Posterior cingulate gyrus (tissue), 11 donors: ENCODE measurements at places on chromosomes 11 and 22.

DNA sequence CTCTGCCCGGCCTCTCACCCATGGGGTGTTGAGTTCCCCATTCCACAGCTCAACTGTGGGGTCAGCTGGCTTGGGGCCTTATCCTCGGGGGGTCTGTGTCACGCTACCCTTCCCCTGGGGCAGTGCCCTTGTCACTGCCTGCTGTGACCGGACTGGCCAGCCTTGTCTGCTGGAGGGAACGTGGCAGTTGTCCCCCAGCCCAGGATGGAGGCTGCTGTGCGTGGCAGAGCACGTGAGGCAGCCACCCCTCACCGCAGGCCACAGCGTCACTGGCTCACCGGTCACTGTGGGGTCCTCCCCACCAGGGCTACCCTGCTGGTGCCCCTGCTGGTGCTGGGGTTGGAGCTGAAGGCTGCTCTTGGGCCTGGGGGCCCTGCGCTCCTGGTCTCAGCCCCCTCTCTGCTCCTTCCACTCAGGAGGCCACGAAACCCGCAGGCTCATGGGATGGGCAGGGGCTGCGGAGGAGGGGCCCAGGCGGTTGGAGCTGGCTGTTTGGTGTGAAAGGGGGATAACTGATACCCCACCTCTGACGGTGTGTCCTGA is 13.4 kb downstream of the BRSK2 start:
- peak; percentile 75 for DNase-seq

GRCh38 chr22:46676881-46677280 is 56.7 kb downstream of the GRAMD4 start:
- DNase-seq = no peak

DNA sequence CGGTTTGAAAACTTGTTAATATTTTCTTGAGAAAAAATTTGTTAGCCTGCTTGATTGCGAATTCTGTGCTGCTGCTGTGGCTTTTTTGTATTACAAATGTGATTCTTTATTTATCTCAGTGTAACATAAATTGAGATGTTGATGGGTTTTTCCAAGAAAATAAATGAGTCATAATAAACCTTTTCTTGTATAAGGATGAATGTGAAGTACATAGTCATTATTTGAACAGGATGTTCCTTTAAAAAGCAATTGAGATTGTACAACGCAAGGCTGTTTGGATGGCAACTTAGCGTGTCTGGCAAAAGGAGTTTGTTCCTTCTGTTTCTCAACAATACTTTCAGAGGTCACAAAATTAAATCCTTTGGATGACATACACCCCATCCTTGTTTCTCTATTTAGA is 24.6 kb upstream of the CARD18 start:
- DNase-seq = no peak

DNA sequence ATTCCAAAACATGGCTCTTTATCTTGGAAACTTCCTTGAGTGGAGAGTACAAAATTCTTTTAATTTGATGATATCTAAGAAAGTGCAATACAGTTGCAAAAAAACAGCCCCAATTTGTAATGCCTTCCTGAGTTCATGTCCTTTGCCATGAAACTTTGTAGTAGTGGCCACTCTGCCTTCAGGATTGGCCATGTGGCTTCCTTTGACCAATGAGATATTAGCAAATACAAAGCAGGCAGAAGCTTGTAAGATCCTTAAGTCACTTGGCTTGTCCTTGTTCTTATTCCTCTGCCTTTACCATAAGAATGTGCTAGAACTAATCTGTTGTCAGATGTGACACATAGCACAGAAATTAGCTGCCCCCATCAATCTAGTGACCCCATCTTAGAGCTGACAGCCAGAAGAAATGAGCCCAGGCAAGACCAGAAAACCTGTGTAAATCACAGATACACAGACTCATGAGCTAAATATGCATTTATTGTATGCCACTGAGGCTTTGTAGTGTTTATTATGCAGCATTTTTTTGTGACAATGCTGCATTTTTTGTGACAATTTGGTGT is 29.8 kb upstream of the BLID start:
- no peak for DNase-seq

DNA sequence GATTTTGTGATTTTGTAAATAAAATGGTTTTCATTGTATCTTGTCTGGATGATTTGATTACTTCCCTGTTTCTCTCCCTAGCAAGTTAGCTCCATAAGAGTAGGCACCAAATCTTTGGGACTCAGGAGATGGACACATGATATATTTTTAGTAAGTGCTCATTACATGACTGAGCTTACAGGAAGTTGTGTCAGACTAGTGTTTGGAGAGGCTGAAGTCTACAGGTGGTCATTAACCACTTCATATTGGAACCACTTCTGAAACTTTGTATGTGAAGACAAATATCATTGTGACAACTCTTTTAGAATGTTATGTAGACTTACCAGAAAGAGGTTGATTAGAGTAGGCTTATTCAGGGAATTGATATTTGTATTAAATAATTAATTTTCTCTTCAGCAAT is 19.1 kb downstream of the ARHGAP42 start:
- no peak for DNase-seq

- no peak for DNase-seq
These were observed 113.8 kb upstream of the NARS2 start for GRCh38 chr11:78688460-78688859.

DNA sequence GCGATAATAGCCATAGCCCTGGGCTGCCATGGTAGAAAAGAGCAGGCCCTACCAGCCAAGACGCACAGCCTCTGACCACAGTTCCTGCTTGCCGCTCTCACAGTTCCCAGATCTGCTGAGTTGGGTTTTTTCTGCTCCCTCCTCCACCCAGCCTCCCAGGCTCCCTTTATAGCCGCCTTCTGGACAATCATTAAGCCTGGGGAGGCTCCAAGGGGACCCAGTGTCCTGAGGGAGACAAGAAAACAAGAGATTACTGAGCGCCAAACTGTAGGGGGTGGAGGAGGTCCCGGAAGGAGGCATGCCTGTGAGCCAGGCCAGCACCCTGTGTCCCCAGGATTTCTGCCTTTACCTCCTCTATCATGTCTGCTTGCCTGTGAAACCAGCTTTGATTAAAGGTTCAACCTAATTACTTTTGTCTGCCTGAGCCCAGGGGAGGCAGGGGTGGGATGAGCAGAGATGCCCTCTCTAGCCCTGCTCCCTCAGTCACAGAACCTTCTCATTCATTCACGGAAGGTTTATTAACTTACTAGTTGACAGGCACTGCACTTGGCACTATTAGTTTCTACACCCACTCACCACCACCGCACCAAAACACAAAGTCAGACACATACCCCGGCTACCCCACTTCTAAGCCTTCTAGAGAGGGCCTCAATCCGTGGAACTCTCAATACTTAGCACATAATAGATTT is 1.2 kb downstream of the SLC37A4 start:
- DNase-seq = no peak

GRCh38 chr11:66632952-66633351 is 5.6 kb upstream of the RBM4 start:
- DNase-seq = no peak

DNA sequence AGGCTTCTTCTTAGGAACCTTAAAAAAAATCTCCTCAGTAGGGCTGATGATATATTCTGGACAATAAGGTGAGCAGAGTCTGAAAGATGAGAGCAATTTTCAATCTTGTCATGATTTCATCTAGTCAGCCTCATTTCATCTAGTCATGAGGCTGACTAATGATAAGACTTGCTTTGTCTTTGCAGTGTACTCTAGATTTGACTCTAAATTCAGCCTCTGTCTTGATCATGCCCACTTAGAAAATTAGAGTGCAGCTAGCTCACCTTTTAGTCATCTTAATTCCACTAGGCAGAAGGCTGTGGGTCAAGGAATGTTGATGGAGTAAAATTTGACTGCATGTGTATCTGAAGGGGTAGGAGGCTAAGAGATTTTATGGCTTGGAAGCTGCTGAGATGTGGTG is 5.5 kb downstream of the EHF start:
- no peak for DNase-seq

DNA sequence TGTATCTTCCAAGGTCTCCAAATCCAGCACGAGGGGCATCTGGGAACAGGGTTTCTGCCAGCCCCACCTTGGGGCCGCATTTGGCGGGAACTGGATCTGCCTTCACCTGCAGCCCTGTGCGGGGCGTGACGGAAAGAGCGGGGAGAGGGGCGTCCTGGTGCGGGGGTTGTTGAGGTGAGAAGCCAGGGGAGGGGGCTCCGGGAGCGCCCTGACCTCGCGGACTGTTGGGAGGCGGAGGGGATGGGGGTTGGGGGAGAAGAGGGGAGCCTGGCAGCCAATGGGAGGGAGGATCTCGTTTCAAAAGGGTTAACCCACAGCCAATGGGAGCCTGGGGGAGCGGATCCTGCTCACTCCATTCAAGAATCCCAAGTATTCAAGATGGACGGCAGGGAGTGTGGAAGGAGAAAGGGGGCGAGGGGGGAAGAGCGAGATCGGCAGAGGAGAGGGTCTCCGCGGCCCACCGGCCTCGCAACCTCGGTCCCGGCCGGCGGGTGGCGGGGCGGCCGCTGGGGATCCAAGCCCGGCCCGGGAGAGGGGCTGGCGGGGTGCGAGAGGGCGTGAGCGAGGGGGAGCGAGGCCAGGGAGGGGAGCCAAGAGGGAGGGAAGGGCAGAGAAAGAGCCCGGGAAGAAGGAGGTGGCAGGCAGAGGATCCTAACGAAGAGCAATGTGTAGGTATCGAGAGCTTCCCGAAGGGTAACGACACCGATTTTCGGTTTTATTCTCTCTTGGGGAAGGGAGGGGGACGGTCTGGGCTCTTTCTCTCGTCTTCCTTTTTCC is 11.5 kb downstream of the YPEL4 start:
- DNase-seq = peak; percentile 95

GRCh38 chr22:50267591-50268390 is 2.4 kb downstream of the MAPK11 start:
- peak; percentile 58 for DNase-seq

GRCh38 chr22:44026630-44027511 is 2.8 kb downstream of the PARVB start:
- peak; percentile 83 for DNase-seq

GRCh38 chr11:65796726-65797601 is 10.1 kb downstream of the OVOL1 start:
- no peak for DNase-seq

DNA sequence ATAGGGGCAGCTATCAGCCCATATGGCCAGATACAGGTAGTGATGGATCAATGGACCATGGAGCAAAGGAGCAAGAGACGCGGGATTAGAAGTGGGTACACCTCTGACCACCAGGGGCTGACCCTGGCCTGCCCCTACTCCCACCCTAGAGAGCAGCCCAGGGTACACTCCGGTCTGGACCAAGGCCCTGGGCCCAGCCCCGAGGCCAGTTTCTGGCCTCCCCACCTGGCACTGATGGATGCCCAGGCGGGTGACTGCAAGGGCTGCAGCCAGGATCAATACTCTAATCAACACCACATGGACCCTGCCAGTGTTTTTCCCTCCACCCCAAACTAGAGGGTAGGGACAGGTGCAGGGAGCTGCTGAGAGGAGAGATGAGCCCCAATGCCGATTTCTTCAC is 74.1 kb upstream of the NECTIN1 start:
- no peak for DNase-seq

- no peak for DNase-seq
These were observed 79.5 kb upstream of the CRYBB3 start for GRCh38 chr22:25120093-25120561.

DNA sequence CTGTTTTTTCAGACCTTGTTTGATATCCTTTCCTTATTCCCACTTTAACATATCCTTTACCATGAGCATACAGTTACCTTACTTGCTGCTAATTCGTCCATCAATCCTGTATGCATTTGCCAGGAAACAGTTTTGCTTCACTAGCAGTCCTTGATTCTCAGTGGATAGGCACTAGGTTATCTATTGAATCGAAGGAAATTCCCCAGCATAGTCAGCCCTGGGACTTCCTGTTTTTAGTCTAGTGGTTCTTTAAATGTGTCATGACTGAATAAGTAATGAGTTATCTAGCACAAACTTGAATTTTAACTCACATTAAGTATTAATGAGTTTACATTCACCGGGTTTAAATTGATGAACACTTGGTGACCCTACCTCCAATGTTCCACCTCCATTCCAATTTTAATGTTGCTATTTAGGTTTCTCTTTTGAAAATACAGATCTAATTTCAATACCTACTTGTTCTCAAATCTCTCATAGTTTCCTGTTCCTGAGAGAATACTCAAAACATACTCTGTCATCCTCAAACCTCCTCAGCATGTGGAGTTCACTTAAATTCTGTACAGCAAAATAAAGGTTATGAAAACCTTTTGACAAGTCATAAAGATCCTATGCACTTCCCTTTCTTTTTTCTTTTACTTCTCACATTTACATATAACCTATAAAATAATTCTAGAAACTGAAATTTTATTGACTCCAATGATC is 1375.1 kb upstream of the TENM4 start:
- no peak for DNase-seq

- DNase-seq = no peak
These were observed 204.8 kb upstream of the SESN3 start for GRCh38 chr11:95435628-95436353.

GRCh38 chr22:36946421-36947158 is 33.2 kb downstream of the CSF2RB start:
- DNase-seq = no peak

DNA sequence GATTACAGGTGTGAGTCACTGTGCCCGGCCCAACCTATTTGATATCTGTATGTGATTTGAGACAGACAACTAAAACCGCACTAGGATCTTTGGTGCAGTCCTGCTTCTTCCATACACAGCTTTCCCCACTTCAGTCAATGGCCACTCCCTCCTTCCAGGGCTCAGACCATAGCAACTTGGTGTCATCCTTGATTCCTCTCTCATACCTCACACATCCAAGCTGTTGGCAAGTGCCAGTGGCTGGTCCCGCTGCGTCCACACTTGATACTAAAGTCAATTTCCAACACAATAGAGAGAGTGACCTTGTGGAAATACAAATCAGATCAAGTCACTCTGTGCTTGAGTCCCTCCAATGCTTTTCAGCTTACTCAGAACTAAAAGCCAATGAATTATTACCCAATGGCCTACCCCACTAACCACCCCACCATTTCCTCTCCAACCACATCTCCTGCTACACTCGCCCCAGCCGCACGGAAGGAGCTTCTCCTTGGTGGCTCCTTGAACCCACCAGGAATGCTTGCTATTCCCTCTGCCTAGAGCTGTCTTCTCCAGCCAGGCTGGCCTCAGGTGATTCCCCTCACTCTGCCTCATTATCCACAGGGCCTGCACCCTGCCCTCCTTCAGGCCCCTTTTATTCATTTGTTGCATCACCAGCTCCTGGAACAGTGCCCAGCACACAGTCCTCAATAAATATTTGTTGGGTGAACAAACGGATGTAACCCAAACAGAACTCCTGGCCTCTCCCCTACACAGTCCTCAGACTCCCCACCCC is 12.9 kb downstream of the ABTB2 start:
- no peak for DNase-seq
